Effector memory CD8-positive, alpha-beta T cell (primary cell): ENCODE measurements at places on chromosomes 5 and 9.
A peak's percentile ranks its signal among the peaks of the same experiment; 100 is the strongest.

DNA sequence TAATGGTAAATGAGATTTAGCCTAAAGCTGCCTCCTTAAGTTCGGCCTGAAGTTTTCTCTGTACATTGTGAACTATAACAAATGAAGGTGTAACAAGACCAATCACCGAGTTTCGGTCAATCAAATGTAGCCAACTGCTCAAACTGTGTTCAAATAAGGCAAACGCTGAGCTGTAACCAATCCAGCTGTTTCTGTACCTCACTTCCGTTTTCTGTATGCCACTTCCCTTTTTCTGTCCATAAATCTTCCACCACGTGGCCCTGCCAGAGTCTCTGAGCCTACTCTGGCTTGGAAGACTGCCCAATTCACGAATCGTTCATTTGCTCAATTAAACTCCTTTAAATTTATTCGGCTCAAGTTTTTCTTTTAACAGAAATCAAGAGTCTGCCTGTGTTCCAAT is 193.5 kb upstream of the KLF9 start:
- DNase-seq: no peak

DNA sequence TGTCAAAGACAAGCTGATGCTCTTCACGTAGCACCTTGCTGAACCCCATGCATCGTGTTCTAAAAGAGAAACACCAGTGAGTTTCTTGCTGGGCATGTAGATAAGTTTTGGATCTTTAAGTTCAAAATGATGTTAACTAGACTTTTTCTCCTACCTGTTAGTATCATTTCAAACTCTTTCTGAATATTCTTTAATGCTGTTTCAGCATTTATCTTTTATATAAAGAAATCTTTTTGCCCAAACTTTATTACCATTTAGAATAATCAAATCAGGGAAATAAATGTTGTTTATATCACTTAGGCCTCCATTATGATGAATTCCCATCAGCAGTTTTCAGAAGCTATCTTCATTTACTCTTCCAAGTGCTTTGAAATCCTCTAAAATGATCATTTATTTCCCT is 542.8 kb downstream of the CDH10 start:
- DNase-seq: no peak

DNA sequence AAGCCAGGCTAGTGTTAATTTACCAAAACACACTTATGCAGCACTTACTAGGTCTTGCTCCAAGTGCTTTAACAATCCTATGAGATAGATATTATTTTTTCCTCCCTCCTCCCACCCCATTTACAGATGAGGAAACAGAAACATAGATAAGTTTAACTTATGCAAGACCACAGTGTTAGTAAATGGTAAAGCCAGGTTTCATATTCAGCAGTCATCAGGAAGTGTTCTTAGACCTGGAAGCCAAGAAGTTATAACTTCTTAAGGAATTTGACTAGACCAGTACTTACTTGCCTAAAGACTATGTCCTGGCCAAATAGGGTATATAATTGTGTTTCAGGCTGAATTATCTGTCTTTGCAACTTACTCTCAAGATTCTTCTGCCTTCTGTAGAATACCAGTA is 15.9 kb downstream of the ABHD17B start:
- no peak for DNase-seq

DNA sequence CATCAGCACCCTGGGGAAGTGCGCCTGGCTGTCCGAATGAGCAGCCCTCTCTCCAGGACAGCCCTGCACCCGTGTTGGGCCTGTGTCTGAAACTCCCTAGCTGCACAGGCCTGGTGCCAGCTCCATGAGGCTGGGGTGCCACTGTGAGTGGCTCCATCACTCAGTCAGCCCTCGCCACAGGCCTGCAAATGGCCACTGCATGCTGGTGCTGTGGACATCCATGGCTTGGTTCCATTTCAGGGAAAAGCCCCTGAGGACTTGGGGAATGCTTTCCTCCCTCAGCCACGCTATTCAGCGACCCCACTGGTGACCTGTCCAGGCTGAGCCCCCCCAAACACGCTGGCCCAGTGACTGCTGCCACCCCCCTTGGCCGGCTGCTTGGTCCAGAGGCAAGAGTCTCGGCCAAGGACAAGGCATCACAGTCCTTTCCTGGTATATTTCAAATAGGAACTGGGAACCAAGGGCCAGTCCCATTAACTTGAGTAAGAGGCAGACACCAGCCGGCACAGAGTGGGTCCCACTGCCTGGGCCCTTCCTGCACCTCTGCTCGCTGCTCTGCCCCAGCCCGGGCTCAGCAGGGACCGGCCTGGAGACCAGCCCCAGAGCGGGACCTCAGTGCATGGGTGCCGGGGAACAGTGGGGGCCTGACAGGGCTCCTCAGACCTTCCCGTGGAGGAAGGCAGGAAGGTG is 181.3 kb downstream of the AUH start:
- no peak for DNase-seq

DNA sequence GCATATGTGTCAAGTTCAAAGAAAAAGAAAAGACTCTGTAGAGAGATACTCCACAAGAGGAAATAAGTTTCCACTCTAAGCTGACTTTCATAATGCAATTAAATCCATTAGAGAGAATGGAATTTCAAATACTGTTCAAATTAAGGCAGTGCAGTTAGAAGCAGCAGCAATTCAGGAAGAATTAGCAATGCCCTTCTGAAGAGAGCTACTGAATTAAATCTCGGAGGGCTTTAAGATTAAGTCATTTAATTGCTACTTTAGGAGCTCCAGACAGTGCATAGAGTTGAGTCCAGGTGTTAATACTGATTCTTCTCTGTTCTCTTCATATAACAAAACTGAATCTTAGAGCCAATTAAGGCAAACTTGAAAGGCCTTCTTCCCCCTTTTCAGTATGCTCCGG is 8.5 kb downstream of the CDH12 start:
- DNase-seq: no peak

- DNase-seq: no peak
Measured at GRCh38 chr5:141762790-141763368, 80.8 kb upstream of the ARAP3 start.

DNA sequence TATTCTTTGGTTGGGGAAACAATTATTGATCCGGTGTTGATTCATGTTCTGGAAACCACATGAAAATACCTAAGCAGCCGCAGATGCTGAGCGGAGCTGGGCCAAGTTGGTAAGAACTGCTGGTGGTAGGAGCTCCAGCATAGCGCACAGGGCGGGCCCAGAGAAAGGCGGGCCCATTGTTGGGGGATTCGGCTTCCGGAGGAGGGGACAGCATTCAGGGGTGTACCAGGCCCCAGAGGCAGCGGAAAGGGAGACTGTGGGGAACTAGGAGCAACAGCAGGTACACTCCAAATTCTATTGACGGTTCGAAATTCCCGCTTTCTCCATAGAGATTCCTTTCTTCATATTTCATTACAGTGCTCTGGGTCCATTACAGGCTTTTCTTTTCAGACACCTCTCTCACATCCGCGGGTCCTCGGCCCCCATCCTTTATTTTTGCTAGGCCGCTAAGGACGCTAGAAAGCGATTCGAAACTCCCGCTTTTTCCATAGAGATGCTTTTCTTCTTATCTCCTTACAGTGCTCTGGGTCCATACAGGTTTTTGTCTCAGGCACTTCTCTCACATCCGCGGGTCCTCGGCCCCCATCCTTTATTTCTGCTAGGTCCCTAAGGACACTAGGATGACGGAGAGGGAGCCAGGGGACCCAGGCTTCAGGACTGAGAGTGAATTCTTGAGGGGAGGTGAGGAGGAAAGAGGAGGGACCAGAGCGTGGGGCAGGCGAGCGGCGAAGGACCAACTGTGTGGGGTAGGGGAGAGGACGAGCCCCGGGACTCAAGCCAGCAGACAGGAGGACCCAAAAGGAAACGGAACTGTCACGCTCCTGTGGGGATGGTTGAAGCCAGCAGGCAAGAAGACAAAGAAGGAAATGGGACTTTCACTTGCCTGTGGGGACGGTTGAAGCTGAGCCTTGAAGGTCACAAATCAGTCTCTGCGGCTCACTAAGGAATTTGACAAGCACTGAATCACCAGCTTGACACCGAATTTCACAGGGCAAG is at the start of gene CCDC152:
Gene CCDC152, plus strand, starts transcription at position 213 of the 996 bp plus-strand sequence. CDS start 2,304 bp downstream, outside the sequence.
- DNase-seq: peak; percentile 40

DNA sequence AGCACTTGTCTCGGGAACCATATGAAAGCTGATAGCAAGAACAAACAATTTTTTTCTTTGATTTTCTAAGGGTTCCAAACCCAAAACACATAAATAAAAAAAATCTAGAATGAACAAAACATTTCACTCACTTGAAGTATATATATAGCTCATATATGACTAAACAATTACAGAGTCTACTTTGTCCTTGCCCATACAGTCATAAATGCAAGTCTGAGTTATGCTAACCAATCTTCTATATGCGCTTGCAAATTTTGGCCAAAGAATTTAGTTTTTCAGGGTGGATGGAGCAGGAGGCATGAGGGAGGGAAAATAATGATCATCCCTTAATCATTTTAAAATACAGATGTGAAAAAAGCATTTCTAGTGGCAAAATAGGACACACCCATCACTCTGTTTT is 370.1 kb downstream of the BNC2 start:
- no peak for DNase-seq

DNA sequence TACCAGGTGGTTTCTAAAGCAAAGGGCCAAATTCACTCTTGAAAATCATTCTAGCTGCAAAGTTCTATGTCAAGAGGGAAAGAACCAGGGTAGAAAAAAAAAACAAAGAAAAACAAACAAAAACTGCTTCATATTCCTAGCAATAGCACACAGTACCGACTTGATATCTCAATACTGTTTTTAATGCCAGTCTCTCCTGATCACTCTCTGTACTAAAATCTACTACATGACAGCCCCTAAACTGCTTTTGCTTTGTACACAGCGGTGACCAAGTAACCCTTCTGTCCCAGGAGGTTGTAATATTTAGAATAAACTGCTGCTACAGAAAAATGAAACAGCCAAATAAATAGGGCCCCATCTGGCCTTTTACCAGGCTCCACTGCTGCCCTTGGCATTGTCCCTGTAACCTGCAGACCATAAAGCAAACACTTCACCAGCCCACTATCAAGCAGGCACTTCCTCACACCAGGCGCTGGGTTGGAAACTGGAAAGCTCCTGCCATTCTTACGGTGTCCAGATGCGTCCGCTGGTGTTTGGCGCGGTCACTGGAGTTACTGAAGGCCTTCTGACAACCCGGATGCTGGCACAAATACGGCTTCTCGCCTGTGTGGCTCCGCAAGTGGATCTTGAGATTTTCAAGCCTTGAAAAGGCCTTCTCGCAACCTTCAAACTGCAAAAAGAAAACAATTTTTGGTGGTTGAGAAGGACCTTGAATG is 363.2 kb downstream of the GLIS3 start:
- no peak for DNase-seq
